AG08395 (cell line): ENCODE measurements at places on chromosomes 2 and 18.

DNA sequence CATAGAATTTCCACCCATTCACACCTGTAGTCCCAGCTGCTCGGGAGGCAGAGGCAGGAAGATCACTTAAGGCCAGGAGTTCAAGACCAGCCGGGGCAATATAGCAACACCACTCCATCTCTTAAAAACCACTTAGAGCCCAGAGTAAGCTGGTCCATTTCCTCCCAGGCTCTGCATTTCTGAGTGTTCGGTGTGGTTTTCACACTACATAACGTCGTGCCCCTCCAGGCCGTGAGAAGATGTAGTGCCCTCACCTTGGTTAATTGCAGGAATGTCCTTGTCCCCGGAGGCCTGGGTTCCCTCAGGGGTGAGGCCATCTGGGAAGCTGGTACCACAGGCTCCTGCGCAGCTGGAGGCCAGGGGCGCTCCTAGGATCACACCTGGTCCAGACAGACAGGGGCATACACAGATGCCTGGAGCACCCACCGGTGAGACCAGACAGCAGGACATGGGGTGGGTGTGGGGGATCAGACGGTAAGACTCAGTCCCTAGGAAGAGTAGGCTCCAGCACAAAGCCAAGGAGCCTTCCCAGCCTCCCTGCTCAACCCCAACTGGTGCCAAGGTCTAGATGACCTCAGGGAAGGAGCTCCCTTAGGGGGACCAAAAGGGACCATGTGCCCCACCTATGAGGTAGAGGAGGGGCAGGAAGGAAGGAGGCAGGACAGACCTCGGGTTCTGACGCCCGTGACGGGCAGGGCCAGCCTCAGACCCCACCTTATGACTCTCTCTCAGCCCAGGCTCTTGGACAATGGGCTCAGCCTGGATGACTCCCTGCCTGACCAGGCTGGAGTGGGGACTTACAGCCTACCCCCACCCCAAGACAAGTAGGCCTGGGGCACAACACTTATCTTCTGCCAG, 752 bp downstream of the ASTL start:
- DNase-seq = no peak

DNA sequence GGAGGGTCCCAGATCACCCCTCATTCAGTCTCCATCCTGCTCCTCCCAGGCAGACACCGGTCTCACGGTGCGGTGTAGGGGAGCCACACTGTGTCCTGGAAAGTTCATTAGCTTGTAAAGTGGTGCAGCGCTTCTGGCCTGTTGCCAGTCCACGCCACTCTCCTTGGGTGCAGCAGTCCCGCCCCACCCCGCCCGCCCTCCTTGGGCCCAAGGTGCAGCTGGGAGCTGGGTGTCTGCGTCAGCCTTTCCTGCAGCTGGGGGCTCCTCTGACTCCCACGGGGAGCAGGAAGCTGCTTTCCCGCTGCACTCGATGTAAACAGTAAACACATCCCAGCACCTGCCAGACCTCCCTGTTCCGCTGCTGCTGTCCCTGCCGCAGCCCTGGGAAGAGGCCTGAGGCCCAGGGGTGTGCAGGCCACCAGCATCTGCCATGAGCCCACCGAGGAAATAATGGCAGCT, 53.8 kb upstream of the ASB18 start:
- DNase-seq = no peak

DNA sequence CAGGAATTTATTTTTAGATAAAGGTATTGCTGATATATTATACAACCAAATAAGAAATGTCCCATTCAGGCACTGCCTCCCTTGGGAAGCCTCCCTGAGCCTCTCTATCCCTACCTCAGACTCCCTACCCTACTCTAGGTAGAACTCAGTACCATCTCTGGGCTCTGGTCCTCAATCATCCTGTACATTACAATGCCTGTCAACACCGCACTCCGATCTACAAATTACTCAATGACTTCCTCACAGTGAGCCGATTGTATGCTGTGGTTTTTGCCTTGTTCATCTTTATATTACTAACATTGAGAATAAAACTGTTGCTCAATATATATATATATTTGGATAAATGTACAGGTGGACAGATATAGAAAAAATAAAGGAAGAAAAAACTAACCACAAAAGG, 207.5 kb downstream of the STK39 start:
- DNase-seq = no peak

- DNase-seq = no peak
Measured at GRCh38 chr2:231395188-231396057, at the start of gene B3GNT7. Gene B3GNT7 (plus strand): TSS chr2:231395710. CDS start chr2:231395804, 94 bp downstream.

- no peak for DNase-seq
Measured at GRCh38 chr2:136117391-136117841, 533 bp downstream of the CXCR4 start.

DNA sequence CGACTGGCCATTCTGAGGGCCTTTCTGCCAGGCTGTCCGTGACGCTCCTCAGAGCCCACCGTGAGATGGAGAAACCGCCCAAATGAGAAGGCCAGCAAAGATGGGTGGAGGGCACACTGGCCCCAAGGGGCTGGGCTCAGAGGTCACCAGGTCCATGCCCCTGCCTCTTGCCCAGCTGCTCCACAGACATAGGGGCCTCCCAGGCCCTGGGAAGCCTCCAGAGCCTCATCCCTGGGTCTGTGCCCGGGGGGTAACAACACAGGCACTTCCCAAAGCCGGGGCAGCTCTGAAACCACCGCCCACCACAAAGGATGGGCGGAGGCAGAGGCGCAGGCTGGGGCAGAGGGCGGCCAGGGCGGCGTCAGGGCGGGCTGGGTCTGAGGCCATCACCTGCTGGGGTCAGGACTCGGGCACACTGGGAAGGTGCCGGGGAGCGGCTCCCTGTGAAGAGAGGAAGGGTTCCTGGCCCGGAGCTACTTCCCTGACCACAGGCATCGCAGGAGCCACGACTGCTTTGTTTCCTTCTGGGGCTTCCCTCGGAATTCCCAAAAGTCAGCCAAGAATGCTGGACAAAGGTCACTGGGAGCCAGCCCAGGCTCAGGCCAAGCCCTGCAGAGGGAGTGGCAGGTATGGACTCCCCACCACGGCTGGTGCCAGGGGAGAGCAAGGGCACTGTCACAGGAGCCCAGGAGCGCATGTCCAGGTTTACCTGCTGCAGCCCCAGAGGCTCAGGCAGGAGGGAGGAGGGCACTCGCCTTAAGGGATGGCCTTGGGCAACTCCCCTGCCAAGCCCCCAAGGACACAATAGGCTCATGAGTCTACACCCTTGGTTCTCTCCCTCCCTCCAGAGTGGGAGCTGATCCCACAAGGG, 9.4 kb downstream of the CYP26B1 start:
- no peak for DNase-seq

DNA sequence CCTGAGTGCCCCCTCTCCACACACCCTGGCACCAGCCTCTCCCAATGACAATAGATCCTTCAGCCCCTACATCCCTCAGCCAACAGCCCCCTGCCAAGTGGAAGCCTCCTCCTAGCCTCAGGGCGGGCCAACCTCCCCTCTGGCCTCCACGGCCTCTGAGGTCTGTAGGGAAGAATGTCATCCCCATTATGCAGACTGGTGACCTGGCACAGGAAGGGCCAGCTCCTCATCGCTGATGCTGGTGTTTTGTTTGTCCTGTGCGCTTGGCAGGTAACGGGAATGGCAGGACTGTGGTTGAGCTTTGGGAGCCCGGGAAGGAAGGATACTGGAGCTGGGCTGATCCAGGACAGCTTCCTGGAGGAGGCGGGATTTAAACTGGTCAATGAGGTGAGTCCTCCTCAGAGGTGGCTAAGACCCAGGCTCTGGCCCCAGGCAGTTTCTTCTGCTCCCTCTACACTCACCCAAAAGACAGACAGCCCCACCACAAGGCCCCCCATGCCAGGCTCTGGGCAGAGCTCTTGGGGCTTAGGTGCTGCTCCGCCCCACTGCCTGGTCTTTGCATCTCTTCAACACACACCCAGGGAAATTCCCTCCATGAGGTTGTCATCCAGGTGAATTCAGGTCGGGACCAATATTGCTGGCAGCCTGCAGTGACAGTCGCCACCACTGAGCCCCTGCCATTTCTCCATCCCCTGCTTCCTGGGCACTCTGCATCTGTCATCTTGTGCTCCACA, 75.2 kb upstream of the SMAD7 start:
- no peak for DNase-seq
